ENCODE measurements at places on chromosomes 16 and 17.

DNA sequence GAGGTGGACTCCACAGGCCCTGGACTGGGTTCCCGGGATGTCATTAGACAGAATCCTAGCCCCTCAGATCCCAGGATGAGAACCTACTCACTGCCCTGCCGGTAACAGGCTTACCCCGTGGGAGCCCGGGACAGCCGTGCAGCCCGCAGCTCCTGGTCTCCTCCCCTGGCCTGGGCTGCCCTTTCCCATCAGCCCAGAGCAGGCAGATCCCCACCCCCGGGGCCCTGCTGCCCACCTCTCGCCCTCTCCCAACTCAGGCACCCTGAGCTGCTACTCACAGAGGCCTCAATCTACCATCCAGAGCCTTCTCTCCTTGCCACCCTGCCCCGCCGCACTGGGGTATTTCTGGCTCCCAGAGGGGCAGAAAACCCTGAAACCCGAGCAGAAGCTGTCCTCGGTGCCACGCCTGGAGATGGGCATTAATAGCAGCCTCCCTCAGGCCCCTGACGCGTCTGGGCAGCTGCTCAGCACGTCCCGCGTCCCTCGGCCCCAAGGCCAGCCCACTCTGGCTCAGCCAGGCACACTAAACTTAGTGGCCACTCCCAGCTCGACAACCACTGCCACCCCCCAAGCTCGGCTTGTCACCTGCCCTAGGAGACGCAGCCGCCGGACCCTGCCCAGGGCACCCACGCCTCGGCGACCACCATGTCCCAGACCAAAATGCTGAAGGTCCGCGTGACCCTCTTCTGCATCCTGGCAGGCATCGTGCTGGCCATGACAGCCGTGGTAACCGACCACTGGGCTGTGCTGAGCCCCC is at the start of gene CACNG1:
Gene CACNG1 (plus strand): TSS at position 539 of the 757 bp plus-strand sequence. CDS start 107 bp downstream, at position 646.
- no peaks in the 10 kb centered on the region for H3K4me1 ChIP-seq
- H3K4me3 ChIP-seq = no peak within 1 kb of the TSS
- H3K36me3 ChIP-seq = peaks cover 4% of the 10 kb centered on the region
- DNase-seq = no peak
- no peaks in the 10 kb centered on the region for H3K27me3 ChIP-seq
- no peak within 1 kb of the TSS for H3K27ac ChIP-seq

GRCh38 chr17:68239632-68240366 is 8.0 kb upstream of the AMZ2 start:
- H3K4me3 ChIP-seq = peak overlapping the region; percentile 18
- peaks cover 59% of the 10 kb centered on the region for H3K4me1 ChIP-seq
- DNase-seq = no peak

- peaks cover 13% of the 10 kb centered on the region for H3K36me3 ChIP-seq
- H3K4me3 ChIP-seq = no peak overlapping the region
- no peaks in the 10 kb centered on the region for H3K4me1 ChIP-seq
- no peaks in the 10 kb centered on the region for H3K27me3 ChIP-seq
- no peak for DNase-seq
- H3K27ac ChIP-seq = no peak overlapping the region
These were observed 83.2 kb upstream of the CLEC18A start for GRCh38 chr16:69867784-69868560.

- H3K4me1 ChIP-seq = peaks cover 16% of the 10 kb centered on the region
- no peak overlapping the region for H3K27ac ChIP-seq
- peaks cover 21% of the 10 kb centered on the region for H3K36me3 ChIP-seq
- no peak for DNase-seq
- no peak overlapping the region for H3K4me3 ChIP-seq
- H3K27me3 ChIP-seq = no peaks in the 10 kb centered on the region
These were observed 111.0 kb upstream of the CHMP6 start for GRCh38 chr17:80880648-80880985.

- peaks cover 23% of the 10 kb centered on the region for H3K4me1 ChIP-seq
- no peaks in the 10 kb centered on the region for H3K27me3 ChIP-seq
- no peak overlapping the region for H3K4me3 ChIP-seq
- no peak for DNase-seq
These were observed 38.9 kb upstream of the SMPD3 start for GRCh38 chr16:68487203-68487514.

GRCh38 chr17:16417896-16418684 is 2.7 kb downstream of the TRPV2 start:
- peaks cover 54% of the 10 kb centered on the region for H3K4me1 ChIP-seq
- no peak for DNase-seq
- H3K4me3 ChIP-seq = no peak overlapping the region
- no peak overlapping the region for H3K27ac ChIP-seq
- no peaks in the 10 kb centered on the region for H3K36me3 ChIP-seq

DNA sequence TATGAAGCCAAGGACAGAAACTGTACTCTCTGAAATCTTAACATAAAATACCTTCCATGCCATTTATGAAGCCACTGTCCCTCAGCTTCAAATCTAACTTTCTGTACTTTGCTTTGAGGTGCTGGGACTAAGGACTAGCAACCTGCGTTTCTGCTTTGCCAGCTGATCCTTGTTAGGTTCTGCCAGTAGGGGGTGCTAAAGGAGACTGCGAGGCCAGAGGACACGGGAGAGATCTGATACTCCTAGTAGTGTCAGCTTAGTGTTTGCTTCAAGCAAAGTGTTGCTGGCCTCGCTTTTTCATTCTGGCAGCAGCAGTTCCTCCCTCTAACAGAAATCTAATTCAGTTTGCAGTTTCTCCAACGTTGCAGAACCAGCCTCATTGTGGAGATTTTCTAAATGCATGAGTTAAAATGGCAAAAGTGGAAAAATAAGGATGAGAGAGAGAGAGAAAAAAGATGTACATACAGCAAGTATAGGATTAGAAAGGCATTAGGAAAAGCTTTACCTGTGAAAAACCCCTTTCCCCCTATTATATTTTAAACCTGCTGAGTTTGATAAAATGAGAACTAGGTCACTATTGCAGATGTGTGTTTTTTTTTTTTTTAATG is 297.5 kb downstream of the CA10 start:
- peaks cover 6% of the 10 kb centered on the region for H3K27me3 ChIP-seq
- no peak overlapping the region for H3K27ac ChIP-seq
- H3K36me3 ChIP-seq = peaks cover 6% of the 10 kb centered on the region
- no peak for DNase-seq
- H3K4me3 ChIP-seq = no peak overlapping the region

GRCh38 chr17:50787106-50787505 is 19.8 kb upstream of the ANKRD40CL start:
- H3K27ac ChIP-seq = peak overlapping the region; percentile 69
- no peak for DNase-seq
- no peak overlapping the region for H3K4me3 ChIP-seq
- H3K36me3 ChIP-seq = no peaks in the 10 kb centered on the region
- peaks cover 5% of the 10 kb centered on the region for H3K4me1 ChIP-seq

GRCh38 chr16:3074860-3075522 is 9.6 kb downstream of the IL32 start:
- DNase-seq = peak; percentile 46
- no peaks in the 10 kb centered on the region for H3K36me3 ChIP-seq
- H3K4me1 ChIP-seq = peaks cover 26% of the 10 kb centered on the region
- H3K27ac ChIP-seq = peak overlapping the region; percentile 80
- peak overlapping the region; percentile 2 for H3K4me3 ChIP-seq

GRCh38 chr16:1436731-1437355 is 6.0 kb downstream of the PERCC1 start:
- no peaks in the 10 kb centered on the region for H3K27me3 ChIP-seq
- no peak for DNase-seq
- no peak overlapping the region for H3K4me3 ChIP-seq
- no peak overlapping the region for H3K27ac ChIP-seq

- no peak for DNase-seq
- H3K27me3 ChIP-seq = no peaks in the 10 kb centered on the region
- H3K27ac ChIP-seq = no peak overlapping the region
These were observed 367.9 kb downstream of the SOX9 start for GRCh38 chr17:72488555-72489271.

- no peaks in the 10 kb centered on the region for H3K4me1 ChIP-seq
- no peak overlapping the region for H3K27ac ChIP-seq
- DNase-seq = no peak
- peaks cover 7% of the 10 kb centered on the region for H3K27me3 ChIP-seq
These were observed 23.1 kb upstream of the DNAH17 start for GRCh38 chr17:78600181-78600721.

DNA sequence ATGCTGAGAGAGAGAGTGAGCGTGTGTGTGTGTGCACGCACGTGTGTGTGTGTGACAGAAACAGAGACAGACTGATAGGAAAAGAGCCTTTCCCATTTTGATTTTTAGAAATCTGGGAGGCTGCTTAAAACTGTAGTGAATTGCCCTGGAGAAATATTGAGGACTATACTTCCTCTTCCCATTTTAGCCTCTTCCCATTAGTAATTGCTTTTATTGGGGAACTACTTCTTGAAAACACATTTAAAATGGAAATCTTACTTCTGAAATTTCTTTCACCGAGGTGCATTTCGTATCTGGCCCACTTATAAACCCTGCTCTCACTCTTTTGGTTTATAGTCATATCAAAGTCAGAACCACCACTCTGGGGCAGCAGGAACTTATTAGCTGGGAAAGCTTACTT is 47.1 kb downstream of the NUP93 start:
- H3K27me3 ChIP-seq = no peaks in the 10 kb centered on the region
- no peak overlapping the region for H3K4me3 ChIP-seq

DNA sequence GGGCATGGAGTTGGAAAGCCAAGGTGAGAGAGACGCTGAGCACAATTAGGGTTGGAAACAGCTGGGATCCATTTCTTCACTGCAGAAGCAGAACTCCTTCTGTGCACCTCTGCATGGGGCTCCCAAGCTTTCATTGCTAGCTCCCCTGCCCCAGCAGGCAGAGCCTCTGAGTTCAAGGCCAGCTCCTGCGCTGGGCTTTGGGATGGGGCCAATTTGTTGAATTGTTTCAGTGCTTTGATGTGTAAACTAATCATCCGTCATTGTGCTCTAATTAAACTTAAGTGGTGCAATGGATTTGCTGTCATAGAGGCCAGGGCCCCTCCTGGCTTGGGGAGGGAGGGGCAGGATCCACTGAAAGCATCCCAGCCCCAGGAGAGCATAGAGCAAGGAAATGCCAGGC is 13.5 kb upstream of the LYRM9 start:
- H3K4me1 ChIP-seq = no peaks in the 10 kb centered on the region
- H3K27me3 ChIP-seq = peaks cover 30% of the 10 kb centered on the region
- H3K36me3 ChIP-seq = no peaks in the 10 kb centered on the region
- no peak overlapping the region for H3K4me3 ChIP-seq
- no peak for DNase-seq

DNA sequence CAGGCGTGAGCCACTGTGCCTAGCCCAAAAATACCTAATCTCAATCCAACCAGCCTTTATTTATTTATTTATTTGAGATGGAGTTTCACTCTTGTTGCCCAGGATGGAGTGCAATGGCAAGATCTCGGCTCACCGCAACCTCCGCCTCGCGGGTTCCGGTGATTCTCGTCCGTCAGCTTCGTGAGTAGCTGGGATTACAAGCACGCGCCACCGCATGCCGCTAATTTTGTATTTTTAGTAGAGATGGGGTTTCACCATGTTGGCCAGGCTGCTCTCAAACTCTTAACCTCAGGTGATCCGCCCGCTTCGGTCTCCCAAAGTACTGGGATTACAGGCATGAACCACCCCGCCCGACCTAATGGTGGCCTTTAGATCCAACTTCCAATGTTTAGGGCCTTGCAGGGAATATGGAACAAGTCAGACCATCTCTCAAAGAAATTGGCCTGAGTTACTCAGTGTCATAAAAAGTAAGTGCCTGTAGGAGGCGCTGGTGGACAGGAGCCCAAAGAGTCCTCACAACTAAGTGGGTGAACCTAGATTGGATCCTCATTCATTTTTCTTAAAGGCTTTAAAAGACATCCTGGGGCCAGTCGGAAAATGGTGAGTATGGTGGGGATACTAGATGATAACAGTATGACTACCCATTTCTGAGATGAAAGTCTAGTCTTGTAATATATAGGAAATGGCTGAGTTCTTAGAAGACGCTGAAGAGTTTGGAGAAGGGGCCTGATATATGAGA is 4.6 kb downstream of the ZSCAN10 start:
- no peak overlapping the region for H3K27ac ChIP-seq
- peaks cover 2% of the 10 kb centered on the region for H3K4me1 ChIP-seq
- H3K27me3 ChIP-seq = no peaks in the 10 kb centered on the region
- H3K36me3 ChIP-seq = no peaks in the 10 kb centered on the region

GRCh38 chr17:16477255-16477654 is 14.7 kb downstream of the LRRC75A start:
- H3K27me3 ChIP-seq = no peaks in the 10 kb centered on the region
- no peaks in the 10 kb centered on the region for H3K36me3 ChIP-seq

DNA sequence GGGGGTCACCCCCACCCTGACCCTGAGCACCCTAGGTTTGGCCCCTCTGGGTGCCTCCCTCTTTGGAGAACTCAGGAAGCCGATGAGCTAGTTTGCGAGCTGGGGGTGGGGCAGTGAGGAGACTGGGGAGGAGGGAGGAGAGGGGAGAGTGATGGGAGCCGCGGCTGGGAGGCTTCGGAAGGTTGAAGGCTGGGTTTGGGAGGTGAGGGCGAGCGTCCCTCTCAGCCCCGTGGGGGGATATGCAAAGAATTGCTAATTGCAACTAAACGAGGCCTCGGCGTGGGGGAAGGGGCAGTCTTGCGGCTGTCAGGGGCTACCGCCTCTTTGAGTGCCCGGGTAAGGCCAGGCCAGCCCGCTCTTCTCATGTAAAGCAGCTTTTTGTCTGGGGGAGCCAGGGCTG is 17.6 kb upstream of the FZD2 start:
- H3K27ac ChIP-seq = no peak overlapping the region
- H3K4me1 ChIP-seq = no peaks in the 10 kb centered on the region
- DNase-seq = no peak
- no peaks in the 10 kb centered on the region for H3K36me3 ChIP-seq
- peaks cover 14% of the 10 kb centered on the region for H3K27me3 ChIP-seq

DNA sequence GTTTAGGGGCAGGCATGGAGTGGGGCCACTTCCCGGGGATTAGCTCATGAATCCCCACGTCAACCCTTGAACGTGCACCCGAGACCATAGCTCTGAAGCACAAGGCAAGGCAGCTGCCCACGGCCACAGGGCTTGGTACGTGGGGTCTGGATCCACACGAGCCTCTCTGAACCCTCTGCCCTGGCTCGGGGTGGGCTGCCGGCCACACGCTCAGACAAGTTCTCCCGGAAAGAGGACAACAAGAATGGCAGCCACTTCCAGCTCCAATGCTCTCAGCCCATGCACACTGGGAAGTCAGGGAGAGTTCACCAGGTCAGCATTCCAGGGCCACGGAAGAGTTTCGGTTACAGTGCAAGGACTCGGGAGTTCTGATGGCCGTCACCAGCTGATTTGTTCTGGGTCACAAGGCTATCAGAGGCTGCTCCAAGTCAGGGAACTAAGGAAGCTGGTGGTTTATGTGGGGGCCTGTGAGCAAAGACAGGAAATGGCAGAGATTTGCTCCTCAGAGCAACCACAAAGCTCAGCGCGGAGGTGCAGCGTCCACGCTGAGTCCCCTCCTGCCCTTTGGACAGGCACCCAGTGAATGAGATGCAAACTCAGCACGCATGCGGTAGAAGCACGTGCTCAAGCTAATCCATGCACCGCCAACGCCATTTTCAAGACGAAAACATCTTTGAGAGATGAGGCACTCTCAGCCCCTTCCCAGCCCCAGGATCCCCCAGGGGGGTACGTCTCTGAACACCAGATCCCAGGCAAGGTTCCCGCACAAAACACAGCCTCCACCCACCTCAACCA is 356.4 kb downstream of the FOXL1 start:
- H3K4me3 ChIP-seq = no peak overlapping the region
- H3K27me3 ChIP-seq = peaks cover 40% of the 10 kb centered on the region
- peaks cover 5% of the 10 kb centered on the region for H3K4me1 ChIP-seq
- peaks cover 2% of the 10 kb centered on the region for H3K36me3 ChIP-seq
- H3K27ac ChIP-seq = no peak overlapping the region

GRCh38 chr17:55414983-55415382 is 6.7 kb downstream of the MMD start:
- H3K27ac ChIP-seq = no peak overlapping the region
- H3K36me3 ChIP-seq = peaks cover 8% of the 10 kb centered on the region
- no peaks in the 10 kb centered on the region for H3K27me3 ChIP-seq
- peaks cover 38% of the 10 kb centered on the region for H3K4me1 ChIP-seq
- DNase-seq = no peak

- H3K4me3 ChIP-seq = no peak overlapping the region
- no peaks in the 10 kb centered on the region for H3K27me3 ChIP-seq
- H3K4me1 ChIP-seq = peaks cover 10% of the 10 kb centered on the region
- peaks cover 14% of the 10 kb centered on the region for H3K36me3 ChIP-seq
These were observed 13.9 kb downstream of the BRD7 start for GRCh38 chr16:50354629-50355456.

All from naive B cell (primary cell).